ENCODE measurements at places on chromosomes 5 and 9.

DNA sequence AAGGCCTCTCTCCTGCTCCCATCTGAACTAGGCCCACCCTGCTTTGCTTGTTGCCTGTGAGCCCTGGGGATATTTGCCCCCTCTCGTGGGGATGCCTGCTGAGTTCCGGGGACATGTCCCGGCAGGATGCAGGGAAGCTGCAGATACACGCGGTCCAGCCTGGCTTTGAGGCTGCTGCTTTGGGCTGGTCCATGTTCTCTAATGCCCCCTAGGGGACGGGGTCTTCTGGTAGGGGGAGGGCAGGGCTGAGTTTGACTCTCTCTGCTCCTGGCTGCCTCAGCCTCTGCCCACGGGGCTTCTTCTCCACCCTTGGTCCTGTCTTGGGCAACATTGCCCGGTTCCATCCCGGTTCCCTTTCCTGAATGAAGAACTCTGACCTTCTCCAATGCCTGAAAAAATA is 84.9 kb upstream of the ASS1 start:
- no peak for DNase-seq

DNA sequence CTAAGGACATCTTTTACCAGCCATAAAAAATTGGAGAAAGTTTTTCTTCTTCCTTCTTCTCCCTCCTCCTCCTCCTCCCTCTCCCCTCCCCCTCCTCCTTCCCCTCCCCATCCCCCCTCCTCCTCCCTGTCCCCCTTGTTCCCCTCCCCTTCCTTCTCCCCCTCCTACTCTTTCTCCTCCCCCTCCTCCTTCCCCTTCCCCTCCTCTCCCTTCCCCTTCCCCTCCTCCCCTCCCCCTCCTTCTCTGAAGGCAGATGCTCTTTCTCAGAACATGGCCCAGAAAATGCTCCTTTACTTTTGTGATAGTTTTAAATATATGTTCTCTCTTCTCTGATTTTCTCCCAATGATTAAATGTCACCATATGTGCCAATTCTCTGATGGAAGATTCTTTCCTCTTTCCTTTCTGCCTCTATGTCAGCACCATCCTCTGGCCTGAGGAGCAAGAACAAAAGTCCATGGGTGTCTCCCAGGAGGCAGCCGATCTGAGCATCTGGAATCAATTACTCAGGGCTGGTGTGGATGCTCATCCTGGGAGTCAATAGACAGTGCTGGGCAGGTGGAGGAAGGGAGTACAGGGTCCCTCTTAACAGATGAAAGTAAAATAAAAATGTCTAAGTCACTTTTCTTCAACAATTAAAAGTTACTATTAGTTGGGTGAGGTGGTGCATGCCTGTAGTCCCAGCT is 63.0 kb upstream of the GNA14 start:
- DNase-seq, result no peak

DNA sequence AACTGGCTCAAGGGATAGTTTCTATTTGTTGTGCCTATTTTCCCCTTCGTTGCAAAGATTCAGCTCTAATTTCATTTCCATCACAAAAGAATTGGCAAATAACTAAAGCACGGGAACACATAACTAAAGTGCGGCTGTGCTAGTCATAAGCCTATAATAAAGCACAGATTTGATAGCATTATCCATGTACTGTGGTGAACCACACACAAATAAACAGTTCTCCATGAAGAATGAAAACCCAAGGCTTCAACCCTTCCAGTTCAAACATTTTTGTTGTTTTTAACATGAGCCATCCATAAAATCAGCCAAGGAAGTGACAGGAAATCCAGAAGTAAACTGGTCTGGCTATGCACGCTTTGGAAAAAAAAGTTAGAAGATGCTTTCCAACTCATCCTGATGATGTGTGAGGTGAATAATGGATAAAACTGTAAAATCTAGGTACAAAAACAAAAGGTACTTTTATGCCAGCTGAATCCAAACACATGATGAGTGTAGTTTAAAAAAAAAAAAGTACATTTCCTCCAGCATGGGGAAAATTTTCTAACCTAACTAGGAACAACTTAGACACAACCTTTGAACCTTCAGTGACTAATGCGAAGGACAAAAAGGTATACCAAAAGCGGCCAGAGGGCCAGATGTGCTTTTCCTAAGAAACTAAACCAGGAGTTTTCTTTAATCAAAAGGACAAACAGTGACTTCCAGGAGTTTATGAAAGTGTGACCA is 10.2 kb downstream of the ZNF608 start:
- no peak for DNase-seq

- DNase-seq, result no peak
Observed at GRCh38 chr9:113887436-113887835, 11.3 kb downstream of the ZNF618 start.

DNA sequence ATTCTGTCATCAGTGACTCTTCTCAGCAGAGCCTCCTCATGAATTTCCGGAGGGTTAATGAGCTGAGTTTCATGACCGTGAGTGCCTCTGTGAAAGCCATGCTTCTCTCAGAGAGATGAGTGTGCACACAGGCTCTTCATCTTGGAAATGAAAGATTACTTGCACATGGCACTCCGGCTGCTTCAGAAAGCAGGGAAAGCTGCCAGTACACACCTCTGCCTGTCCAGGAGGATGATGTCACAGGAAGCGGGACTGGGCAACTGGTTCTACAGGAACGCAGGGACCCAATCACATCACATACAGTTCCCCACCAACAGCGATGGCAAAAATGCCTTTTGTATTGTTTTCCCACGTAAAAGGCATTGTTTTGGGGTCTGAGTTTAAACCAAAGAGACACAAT is 286.0 kb upstream of the DAP start:
- DNase-seq, result no peak

DNA sequence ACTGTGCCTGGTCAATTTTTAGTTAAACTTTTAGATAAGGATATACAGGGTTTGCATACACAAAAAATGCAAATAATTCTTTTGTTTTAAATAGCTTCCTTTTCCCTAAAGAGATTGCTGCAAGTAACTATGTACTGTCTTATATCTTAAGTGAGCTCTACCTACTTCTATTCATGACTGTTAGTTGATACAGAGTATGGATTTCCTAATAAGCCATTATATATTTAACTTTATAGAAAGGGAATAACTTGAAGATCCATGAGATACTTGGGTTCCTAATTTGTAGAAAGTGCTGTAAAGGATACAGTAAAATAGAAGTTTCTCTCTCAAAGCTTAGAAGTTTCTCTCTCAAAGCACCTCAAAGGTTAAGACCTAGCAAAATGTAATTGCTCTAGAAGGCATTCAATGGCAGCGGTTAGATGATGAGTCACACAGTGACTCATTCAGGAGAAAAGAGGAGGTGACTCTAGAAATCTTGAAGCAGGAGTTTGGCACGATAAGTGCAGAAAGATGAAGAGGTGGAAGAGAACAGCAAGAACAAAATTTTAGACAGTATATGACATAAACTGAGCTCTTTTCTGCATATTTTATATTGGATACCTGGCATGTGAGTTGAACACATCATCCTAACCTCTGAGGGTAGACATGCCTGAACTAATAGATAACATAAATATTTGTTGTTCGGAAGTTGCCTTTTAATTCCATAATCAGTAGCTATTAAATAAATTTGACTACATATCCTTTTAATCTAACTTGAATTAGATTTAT is 5.5 kb upstream of the DNAJC21 start:
- peak; percentile 54 for DNase-seq

GRCh38 chr9:112241491-112241890 is 66.4 kb upstream of the SUSD1 start:
- no peak for DNase-seq

GRCh38 chr9:83197591-83197990 is 134.6 kb upstream of the RASEF start:
- no peak for DNase-seq

GRCh38 chr9:71737455-71737854 is 30.9 kb downstream of the CEMIP2 start:
- DNase-seq, result no peak

DNA sequence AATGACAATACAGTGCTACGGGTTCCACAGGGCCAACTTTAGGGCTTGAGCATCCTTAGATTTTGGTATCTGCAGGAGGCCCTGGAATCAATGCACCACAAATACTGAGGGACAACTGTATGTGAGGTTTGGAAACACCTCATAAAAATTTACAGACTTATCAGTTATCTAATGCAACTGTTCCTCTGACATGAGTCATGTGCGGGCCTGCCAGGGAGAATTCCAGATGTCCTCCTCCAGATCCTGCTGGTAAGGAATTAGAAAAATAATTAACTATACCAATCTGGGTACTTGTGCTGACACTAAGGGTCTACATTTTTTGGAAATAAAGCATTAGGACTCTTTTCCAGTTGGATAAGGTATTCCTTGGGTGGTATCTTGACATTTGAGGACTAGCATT is 333.3 kb downstream of the ARRDC3 start:
- DNase-seq, result no peak

- no peak for DNase-seq
Observed at GRCh38 chr5:171895081-171895480, 109.5 kb downstream of the SMIM23 start.

DNA sequence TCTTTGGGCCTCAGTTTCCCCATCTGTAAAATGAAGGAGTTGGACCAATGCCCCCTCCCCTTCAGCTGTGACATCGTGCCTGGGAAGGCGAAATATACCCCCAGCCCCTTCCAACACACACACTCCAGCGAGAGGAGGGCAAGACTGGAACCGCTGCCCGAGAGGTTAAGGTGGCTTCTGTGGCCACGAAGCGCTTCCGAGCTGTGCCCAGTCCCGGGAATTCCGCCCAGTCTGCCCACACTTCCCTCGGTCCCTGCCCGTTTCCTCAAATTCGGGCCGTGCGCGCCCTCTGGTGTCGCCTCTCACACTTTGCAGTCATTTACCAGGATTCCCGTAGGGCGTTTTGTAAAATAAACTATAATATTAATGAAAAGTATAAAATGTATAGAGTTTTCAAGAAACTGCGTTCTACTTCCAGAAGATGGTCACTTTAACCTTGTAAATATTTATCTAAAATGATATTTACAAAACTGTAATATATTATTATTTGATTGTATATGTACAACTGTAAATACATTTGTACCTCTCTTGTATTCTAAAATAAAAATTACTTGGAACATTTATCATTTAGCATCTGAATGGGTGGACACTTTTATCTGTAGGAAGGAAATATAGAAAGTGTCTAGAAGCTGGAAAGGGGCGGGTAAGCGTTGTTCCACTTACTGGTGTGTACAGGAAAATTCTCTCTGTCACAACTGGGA is 11.0 kb upstream of the EXOSC2 start:
- DNase-seq, result peak; percentile 66

GRCh38 chr5:14741801-14742440 is 77.4 kb downstream of the OTULIN start:
- DNase-seq, result peak; percentile 72

GRCh38 chr5:5271786-5272321 is 131.7 kb downstream of the ADAMTS16 start:
- no peak for DNase-seq

- no peak for DNase-seq
Observed at GRCh38 chr5:142874540-142874939, 104.4 kb downstream of the ARHGAP26 start.

- DNase-seq, result no peak
Observed at GRCh38 chr5:111779922-111780292, 22.9 kb upstream of the NREP start.

- DNase-seq, result no peak
Observed at GRCh38 chr5:160491438-160491837, 69.8 kb downstream of the PTTG1 start.

DNA sequence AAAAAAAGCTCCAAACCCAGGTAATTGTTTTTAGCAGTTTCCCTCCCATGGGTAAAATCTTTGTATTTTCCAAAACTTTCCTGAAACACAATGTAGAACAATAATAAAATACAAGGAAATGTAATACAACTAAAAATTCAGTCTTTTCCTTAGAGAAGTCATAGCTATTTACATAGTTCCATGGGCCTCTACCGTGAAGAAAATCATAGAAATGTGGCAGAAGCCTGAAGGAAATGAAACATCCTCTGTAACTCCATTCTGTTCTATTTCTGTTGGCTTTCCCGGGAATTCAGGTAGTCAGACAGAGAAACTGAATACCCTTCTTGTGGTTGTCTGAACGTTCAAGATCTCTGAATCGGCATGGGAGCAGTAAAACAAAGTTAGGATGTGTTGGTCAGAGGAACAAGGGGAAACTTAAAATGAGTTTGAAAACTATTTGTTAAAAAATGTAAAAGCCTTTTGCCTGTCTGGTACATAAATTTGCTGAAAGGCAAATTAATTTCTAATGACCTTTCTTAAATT is 202.4 kb upstream of the ZNF608 start:
- no peak for DNase-seq

- DNase-seq, result no peak
Observed at GRCh38 chr5:58322453-58322852, 137.4 kb downstream of the PLK2 start.

- DNase-seq, result no peak
Observed at GRCh38 chr9:34741628-34742027, 31.7 kb upstream of the CCL21 start.

- no peak for DNase-seq
Observed at GRCh38 chr9:19404283-19405075, 4.3 kb upstream of the ACER2 start.

- DNase-seq, result no peak
Observed at GRCh38 chr9:93634311-93635185, 58.2 kb downstream of the PHF2 start.

DNA sequence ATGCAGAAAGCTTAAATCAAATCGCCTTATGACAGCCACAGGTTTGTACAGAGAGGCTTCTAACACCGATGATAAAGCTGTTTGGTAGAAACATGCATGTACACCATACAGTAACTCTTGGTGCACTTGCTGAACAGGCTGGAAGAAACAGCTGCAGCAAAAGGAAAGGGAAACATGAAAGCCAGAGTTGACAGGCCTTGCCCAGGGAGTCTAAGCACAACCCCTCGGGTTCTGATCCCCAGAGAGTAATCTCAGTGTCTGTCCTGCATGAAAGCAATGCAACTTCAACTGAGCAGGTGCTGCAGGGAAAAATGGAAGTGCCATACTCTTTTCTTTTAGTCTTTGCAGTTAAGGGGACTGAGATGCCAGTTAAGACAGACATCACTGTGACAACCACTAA is 419.9 kb downstream of the BNC2 start:
- no peak for DNase-seq

DNA sequence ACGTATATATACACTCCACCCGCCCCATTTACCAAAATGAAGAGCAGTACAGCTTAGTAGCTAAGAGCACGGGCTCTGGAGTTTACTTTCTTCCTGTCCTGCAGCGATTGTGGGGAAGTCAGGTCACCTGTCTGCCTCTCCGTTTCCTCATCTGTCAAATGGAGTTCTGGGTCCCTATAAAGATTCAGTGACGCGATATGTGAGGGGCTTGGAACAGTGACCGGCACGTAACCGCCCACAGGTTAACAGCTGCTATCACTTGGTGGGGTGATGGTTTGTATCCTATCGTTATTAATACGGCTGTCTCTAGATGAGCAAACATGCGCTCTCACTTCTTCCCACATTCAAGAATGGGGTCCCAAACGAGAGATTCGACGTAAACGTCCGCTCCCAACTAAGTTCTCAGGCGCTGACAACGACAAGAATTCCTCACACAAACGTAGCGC is 426 bp downstream of the FAM114A2 start:
- DNase-seq, result peak; percentile 63

Measured in activated CD8-positive, alpha-beta T cell treated with anti-CD3 and anti-CD28 coated beads, Interleukin-2, amount 10 ng/mL, durations not matched to agents 7 days and 5 days (primary cell).